GM20000 (cell line): ENCODE measurements at places on chromosomes 11 and 22.
A peak's percentile ranks its signal among the peaks of the same experiment; 100 is the strongest.

GRCh38 chr11:2995893-2996554 lies 3.9 kb upstream of the NAP1L4 start:
- DNase-seq = no peak

DNA sequence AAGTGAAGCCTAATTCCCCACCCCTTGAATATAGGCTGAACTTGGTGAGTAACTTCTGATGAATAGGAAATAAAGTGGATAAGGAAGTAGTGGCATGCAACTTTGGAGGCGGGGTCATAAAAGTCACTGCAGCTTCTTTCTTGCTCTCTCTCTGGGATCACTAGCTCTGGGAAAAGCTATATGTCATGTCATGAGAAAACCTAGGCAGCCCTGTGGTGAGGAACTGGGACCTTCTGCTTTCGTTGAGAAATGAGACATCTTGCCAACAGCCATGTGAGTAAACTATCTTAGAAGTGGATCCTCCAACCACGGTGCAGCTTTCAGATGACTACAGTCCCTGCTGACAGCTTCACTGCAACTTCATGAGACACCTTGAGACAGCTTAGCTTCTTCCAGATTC lies 15.7 kb downstream of the ZNF214 start:
- DNase-seq = peak; percentile 12

- DNase-seq = peak; percentile 19
These were observed 44.6 kb downstream of the COPB1 start for GRCh38 chr11:14454861-14455632.

DNA sequence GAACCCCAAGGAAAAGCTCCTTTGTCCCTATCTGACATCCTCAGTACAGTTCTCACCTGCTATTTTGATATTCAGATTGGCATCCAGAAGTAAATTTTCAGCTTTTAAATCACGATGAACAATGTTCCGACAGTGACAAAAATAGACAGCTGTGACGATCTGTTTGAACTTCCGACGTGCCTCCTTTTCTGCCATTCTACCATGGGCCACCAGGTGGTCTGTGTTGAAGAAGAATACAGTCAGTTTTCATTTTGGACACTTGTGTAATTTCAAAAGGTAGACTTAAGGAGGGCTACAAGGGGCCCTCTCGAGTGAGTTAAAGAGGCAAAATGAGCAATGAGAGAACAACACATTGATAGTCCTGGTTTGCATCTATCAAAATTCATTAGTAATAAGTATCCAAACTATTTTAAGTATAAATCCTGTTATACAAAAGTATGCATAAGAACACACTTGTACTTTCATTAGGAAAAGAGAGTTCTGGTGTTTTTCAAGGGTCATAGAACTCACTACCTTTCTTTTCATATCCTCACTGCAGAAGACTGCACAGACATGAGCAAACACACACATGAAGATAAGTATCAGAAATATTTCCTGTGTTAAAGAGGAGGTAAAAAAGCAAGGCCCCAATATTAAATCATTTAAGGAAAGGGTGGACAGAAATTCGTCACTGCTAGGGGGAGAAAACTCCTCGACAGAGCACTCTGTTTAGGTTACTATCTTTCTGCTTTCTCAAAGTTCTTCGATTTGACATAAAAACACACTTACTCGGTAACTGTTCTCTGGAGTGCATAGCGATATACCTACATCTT lies 89.9 kb upstream of the APOA1 start:
- DNase-seq = no peak

DNA sequence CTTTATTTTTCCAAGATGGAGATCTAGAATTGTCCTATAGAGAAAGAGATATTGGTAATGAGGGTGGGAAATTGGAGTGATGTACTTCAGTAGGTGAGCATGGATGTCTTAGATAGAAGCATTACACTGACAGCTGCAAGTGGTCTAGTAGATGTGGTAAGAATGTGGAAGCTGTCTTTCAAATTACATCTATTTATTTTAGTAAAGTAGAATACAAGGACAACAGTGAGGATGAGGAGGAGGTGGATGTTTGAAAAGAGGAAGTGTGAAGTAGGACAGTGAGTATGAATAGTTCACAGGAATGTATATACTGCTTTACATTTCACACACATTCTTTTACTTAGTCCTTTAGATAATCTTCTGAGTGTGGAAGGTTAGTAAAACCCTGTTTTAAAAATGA lies 64.2 kb downstream of the HIPK3 start:
- DNase-seq = no peak

DNA sequence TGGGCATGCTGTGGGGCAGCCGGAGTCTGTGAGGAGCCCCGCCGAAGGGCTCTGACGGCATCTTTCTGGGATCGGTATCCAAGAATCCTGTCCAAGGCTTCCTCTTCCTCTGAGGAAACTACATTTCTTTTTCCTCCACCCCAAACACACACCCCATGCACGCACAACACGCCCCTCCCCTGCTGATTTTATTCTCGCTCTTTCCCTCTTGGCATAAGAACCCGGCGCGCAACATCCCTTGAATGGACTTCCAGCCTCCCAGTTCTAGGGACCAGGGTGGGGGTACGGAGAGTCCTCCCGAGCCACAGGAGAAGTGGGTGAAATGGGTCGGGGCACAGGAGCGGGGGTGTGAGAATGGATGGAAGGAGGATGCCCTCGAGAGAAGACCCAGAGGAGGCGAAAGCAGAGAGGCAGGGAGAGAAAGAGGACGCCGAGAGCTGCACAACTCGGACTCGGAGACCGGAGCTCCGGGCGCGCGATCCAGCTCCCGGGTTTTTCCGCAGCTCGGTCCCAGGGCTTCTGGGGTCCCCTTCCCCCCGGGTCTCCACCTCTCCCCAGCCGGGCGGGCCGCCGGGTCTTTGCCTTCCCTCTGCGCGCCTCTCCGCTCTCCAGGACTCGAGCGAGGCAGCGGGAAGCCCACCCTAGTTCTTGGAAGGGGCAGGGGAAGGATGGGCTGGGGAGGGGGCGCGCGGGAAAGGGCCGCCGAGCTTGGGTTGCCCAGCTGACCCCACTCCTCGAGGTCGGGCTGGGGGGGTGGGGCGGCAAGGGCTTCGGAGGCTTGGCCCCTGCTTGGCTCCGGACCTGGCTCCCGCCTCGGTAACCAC lies 1.5 kb upstream of the LARGE1 start:
- DNase-seq = peak; percentile 46

DNA sequence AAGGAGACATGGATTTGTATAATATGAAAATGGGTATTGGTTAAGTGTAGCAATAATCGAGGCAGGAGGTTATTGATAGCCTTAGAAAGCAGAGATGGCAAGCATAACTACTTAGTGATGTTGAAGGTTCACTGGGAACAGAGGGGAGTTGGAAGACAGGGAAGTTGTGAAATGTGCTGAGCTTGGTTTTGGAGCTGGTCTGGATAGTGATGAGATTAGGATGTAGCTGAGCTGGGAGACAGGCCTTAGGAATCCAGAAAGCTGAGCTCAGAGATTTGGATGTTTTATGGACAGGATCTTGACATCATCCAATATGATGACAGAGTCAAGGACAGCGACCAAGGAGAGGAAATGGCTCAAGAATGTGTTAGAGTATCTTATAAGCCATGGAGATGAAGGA lies 113.1 kb downstream of the ARHGAP42 start:
- DNase-seq = no peak

DNA sequence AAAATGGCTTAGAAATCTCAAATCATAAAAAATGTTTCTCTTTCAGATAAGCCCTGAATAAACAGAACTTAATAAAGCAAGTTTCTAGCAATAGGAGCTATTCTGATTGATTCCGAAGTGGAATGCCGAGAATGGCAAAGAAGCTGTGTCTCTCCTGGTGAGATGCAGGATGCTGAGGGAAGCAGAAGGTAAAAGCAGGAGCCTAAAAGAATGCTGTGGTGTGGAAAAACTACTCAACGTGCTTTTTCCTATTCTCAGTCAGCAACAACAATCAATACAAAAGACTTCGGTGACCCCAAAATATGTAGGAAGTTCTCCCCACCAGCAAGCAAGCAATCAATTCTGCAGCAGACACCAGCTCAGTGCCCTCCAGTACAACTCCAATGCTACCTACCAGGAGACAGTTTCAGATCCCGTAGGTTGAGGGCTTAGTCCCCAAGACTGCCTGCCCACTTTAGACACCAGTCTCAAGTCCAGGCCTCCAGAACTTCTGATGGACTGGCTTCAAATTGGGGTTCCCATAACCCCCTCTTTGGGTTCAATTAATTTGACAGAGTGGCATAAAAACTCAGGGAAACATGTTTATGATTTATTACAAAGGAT lies 6.6 kb downstream of the CTSC start:
- no peak for DNase-seq

- no peak for DNase-seq
These were observed 52.0 kb downstream of the ARFGAP2 start for GRCh38 chr11:47124675-47125074.

GRCh38 chr22:24519496-24519895 lies 24.4 kb downstream of the UPB1 start:
- no peak for DNase-seq

- no peak for DNase-seq
These were observed 32.2 kb downstream of the CSNK2A3 start for GRCh38 chr11:11320825-11321224.

DNA sequence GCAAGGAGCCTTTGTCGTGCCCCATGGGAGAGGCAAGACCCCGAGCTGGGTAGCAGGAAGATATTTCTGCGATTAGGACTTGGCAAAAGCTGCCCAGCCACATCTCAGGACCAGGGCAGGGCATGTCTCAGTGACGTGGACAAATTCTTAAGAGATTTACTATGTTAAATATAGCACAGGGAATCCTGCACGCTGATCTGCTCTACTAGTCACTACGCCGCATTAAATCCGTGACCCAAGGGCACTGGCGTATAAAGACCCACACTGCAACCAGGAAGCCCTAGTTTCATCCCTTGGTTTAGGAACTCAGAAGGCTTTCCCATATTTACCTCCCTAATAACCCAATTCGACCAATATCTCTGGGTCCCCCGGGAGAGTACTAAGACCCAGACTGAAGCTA lies 35.1 kb downstream of the AP1B1 start:
- no peak for DNase-seq
